ENCODE measurements at places on chromosomes 2 and 18. TPM values are rescaled to one million over a fixed set of nuclear protein-coding genes. Genes with fewer than 3 reads are reported as not detected.

DNA sequence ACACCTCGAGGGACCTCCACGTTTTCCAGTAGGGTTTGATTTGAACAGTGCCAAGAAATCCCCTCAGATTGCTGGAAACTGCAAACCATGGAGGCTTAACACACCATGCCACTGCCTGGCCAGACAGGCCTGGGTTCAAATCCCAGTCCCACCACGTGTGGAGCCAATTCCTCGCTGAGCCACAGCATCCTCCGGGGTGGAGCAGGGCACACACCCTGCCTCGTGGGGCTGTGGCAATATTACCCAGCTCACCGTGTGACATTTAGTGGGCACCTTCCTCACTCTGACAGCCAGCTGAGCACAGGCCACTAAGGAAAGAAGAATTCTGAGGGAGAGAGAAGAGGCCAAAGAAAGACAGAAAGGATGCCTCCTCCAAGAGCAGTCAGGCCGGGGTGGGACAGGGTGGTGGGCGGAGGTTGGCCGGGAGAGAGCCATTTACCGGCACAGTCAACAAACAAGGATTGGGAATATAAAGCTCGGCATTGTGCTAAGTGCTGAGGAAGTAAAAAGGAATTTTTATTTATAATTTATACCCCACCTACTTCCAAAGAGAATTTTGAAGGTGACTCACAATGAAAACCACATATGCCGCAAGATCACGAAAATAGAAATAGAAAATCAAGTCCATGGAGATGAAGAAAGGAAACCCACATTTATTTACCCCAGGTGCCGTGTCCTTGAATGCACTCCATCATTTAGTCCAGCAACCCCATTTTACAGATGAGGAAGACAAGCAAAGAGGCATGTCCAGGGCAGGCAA is 111.5 kb downstream of the MCFD2 start:
- DNase-seq, result peak; percentile 89

DNA sequence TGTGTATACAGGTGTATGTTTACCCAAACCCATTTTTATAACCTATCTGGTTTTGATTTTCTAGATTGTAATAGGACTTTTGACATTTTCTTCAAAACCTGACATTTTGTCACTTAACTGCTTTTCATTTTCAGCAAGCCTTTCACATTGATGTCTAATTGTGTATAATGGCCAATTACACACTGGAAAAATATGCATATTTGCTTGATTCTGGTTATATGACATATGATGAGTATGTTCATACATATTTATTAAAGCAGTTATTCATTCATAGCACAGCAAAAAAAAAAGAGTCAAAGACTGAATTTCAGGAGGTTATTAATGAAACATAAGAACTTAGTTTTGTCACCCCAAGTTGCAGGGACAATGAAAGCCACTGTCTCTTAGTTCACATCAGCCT is 307.7 kb upstream of the TNP1 start:
- no peak for DNase-seq

GRCh38 chr2:111168528-111169239 is 48.0 kb downstream of the BCL2L11 start:
- peak; percentile 94 for DNase-seq

DNA sequence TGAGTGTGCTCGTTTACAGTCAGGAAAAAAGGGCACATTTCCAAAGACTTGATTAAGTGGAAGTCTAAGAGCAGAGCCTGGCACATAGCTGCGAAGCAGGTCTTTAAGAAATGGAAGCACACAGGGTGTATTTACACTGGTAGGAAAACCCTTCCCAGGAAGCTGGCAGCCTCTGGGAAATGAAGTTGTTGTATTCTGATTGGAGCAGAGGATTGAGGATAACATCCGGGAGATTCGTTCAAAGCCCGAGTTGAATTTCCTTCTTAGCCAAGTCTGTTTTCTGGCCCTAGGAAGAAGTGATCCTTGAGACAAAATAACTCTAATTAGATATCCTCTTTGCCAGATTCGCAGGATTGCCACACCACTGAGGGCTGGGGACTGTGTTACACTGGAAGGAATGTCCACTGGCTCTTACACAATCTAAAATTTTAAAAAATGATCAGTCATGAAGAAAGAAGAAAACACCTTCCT is 75.9 kb downstream of the ITGB1BP1 start:
- peak; percentile 27 for DNase-seq

Gene BOLL
- total RNA-seq, result not detected

Gene UGT1A3
- not detected for total RNA-seq

All from LHCN-M2 (cell line).